Stimulated activated CD4-positive, alpha-beta T cell treated with anti-CD3 and anti-CD28 coated beads, Interleukin-1b, Interleukin-23, amount 100 ng/mL, for 1 hour (primary cell): ENCODE measurements at places on chromosomes 1 and 21.

- DNase-seq = no peak
These were observed 30.3 kb upstream of the ECE1 start for GRCh38 chr1:21320410-21321108.

- DNase-seq = no peak
These were observed 12.7 kb upstream of the EIF4G3 start for GRCh38 chr1:21189421-21189820.

GRCh38 chr1:234848972-234849649 is 239.1 kb upstream of the IRF2BP2 start:
- DNase-seq = no peak

- DNase-seq = no peak
These were observed 119.7 kb downstream of the PLPPR4 start for GRCh38 chr1:99384021-99384420.

- DNase-seq = no peak
These were observed 5.4 kb upstream of the SHISA4 start for GRCh38 chr1:201883266-201883665.

- no peak for DNase-seq
These were observed 146.0 kb upstream of the IVNS1ABP start for GRCh38 chr1:185463011-185463410.

GRCh38 chr1:96596226-96596922 is 125.2 kb upstream of the PTBP2 start:
- DNase-seq = no peak

- no peak for DNase-seq
These were observed 39.2 kb downstream of the SPEN start for GRCh38 chr1:15886611-15887167.

DNA sequence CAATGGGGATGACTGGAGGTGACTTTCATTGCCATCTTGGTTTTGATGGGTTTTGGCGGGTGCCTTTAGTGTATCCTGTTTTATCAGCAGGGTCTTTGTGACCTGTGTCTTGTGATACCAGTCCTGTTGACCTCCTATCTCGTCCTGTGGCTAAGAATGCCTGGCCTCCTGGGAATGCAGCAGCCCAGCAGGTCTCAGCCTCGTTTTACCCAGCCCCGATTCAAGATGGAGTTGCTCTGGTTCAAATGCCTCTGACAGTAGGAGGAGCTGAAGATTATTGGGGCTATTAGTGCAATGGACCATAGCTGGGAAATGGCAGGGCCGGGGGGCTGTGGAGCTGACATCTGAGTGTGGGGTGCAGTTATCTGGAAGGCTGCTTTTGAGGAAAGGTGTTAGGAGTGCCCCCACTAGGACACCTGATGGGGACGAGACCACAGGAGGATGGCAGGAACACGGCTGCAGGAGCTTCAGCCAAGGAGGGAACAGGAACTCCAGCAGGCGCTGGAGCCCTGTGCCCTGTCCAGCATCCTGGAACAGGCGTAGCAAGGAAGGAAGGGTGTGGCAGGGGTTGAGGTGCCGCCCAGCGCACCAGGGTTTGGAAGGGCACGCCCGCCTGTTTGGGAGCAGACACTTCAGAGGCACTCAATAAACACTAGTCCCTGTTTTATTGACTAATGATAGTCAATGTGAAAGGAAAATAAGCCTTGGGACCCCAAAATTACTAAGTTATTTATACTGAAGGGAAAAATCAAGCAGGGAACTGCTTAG is 15.3 kb upstream of the AGPAT3 start:
- DNase-seq = no peak

DNA sequence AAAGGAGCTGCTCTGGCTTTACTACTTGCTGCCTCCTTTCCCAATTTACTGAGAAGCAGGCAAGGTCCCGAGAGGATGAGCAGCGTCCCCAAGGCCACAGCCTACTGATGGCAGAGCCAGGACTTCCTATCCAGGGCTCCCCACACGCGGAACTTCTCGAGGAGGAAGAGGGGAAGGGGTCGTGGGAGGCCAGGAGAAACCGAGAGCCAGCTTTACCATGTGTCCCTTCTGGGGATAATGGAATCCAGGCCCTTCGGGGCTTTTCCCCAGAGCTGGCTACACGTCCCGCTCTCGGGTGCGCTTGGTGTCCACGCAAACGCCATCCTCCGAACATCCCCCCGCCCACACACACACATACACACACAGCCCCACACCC is 4.3 kb upstream of the CCN1 start:
- DNase-seq = no peak

- DNase-seq = no peak
These were observed 23.3 kb downstream of the RIMKLA start for GRCh38 chr1:42403880-42404400.

GRCh38 chr1:42934541-42935312 is 23.9 kb downstream of the SLC2A1 start:
- DNase-seq = no peak

- DNase-seq = no peak
These were observed 70.7 kb downstream of the TRABD2B start for GRCh38 chr1:47926461-47926999.

DNA sequence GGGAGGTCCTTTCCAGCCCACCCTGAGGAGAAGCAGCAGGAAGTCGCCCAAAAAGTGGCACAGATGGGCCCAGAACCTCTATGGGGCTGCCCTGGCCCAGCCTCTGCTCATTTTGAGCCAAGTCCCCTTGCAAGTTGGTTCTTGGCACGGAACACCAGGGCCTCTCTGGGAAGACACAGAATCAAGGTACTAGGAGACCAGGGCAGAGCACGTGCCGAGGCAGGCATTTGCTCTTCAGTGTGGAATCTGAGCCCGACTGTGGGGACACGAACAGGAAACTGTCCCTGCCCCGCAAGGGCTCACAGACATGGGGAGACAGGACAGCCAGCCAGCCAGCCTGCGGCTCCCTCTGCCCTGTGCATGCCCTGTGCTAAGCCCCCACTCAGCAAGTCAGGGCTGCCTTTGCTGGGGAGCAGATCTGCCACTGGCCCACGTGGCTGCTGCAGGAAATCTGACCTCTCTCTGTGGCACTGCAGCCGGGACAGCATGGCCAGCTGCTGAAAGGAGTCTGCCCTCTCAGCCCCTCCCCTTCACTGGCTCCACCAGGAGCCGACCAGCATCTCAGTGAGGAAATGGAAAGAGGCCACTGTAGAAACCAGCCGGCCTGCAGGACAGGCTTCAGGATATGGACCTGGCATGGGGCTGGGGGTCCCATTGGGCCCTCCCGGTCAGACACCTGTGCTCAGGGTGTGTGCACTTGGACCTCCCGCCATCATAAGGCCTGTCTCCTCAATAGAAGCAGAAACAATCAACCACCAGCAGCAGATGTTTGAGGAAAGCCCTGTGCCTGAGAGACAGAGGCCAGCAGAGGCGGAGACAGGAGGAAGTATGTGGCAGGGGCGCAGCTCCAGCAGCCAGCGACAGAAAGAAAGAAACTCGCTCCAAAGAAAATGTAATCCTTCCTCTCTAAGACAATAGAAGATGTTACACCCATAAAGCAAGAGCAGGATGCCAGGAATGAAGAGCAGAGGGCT is 3.7 kb downstream of the ARHGEF16 start:
- DNase-seq = no peak

GRCh38 chr1:3292868-3293562 is 161.4 kb upstream of the ARHGEF16 start:
- DNase-seq = no peak
